ENCODE measurements at places on chromosomes 1 and 21.

DNA sequence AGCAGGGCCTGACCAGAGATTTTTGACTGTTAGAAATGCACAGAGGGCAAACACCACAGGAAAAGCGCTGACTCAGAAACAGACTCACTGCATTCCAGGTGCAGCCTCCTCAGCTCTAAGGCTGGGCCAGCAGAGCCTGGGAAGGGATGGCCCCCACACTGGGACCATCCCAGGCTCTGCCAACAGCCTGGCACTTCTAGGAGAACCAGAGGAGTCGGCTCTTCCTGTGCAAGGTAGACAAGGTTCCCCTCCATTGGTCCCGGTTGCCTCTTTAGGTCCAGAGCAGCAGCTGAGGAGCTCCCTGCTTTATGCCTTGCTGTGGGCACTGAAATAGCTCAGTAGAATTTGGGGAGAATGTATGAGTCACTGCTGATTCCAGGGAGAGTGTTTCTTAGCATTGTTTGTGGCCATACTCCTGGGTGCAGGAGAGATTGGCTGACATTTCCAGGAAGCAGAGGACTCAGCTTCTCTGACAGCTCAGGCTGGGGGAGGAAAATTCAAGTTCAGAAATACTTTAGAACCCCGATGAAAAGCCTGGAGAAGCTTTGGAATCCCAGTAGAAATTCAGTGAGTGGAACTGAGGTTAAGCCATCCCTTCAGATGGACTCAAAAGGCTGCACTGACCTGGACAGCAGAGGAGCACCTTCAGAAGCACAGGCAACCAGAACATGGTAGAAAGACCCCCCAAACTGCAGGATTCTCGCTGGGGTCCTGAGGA, 19.7 kb downstream of the PRAMEF1 start:
- DNase-seq, result no peak

DNA sequence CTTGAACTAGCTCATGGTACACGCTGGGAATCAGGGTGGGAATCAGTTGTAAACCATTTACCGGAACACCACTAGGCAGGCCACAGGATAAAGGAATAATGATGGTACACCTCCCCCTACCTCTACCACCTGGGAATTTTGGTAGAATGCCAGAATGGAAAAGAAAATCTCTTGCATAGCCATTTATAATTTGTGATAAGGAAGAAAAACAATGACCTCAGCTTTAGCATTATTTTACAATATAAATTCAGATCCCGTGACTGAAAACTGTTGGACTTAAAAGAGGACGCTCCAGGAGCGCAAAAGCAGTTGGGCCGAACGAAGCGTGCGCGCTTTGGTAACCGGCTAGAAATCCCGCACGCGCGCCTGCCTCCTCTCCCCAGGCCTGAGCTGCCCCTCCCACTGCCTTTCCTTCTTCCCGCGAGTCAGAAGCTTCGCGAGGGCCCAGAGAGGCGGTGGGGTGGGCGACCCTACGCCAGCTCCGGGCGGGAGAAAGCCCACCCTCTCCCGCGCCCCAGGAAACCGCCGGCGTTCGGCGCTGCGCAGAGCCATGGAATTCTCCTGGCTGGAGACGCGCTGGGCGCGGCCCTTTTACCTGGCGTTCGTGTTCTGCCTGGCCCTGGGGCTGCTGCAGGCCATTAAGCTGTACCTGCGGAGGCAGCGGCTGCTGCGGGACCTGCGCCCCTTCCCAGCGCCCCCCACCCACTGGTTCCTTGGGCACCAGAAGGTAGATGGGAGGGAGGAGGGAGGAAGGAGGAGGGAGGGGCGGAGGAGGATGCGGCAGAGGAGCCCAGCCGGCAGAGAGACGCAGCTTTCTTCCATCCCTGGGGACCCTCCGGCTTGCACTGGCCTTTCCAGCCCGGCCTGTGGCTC, at the start of gene CYP4X1:
Gene CYP4X1 (plus strand): TSS at position 402 of the 873 bp plus-strand sequence. CDS start 149 bp downstream, at position 551.
- DNase-seq, result no peak

GRCh38 chr1:78291418-78291817, 199.4 kb upstream of the PTGFR start:
- no peak for DNase-seq

GRCh38 chr21:30232011-30232410, 16.1 kb upstream of the CLDN8 start:
- DNase-seq, result no peak

- no peak for DNase-seq
These were observed 16.1 kb upstream of the RIMKLA start for GRCh38 chr1:42364542-42364941.

DNA sequence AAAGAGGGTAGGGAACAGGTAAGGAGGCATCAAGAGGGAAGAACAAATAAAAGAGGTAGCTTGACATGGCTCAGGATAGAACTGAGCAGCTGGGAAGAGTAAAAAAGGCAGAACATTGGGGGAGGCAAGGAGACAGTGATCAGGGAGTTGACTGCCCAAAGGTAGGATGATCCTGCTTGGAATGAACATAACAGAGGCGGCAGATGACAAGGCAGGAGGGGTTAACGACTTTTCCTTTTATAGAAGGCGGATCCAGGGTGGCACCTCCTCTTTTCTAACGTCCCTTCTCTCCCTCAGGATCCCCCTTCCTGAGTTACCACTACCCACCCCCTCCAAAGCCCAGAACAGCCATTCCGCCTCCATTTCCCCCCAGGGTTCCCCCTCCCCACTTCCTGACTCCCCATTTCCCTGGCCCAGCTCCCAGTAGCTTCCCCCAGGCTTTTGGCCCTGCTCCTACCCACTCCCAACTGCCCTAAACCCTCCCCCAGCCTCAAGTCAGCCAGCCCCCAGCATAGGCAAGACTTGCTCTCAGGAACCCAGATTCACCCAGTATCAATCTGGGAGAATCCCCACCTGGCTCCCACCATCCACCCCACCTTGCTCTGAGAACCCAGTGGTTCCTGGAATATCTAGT, 769 bp upstream of the ADAMTS4 start:
- DNase-seq, result no peak

GRCh38 chr1:2255420-2256369, 27.6 kb downstream of the SKI start:
- DNase-seq, result no peak

- DNase-seq, result no peak
These were observed 29.7 kb downstream of the HEYL start for GRCh38 chr1:39609618-39610331.

DNA sequence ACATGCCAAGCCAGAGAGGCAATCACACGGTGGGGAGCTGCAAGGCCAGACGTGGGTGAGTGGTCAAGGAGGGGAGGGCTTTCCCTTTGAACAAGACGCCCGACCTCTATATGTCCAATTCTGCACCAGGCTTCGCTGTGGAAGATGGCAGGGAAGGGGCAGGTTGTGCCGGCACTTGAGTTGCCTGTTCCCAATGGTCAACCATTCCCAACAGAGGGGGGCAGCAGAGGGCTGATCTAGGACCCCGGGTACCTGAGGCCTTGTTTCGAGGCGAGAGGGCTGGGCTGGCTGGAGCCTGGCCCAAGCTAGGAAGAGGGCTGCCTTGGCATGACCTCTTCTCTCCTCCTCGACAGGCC, 64.9 kb downstream of the TMEM53 start:
- no peak for DNase-seq

DNA sequence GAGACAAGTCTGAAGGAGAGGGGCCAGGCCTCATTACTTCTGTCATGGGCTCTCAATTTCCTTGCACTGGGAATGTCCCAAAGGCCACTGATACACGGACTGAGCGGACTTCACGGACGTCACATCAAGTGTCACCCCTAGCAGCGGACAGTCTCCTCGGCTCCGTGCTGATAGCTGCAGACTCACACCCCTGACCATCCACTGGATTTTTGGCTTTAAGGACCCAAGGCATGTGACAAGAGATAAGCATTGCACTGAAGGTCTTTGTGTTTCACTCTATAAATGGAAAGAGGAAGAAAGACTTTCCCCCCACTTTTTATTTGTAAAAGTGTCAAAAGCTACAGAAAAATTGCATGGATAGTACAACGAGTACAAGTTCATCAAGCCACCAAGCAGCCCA, 200.4 kb upstream of the FGGY start:
- no peak for DNase-seq

DNA sequence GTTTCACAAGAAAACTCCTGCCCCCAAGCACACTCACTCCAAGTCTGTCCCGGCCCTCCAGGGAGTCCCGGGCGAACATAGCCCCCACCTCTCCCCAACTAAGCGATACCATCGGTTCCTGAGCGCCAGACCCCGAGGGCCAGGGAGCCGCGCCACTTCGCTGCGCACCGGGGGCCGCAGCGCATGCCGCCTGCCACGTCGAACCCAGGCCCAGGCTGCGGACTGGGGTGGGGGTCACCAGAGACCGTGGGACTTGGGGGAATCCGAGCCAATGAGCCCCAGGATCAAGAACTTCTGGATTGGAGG, 801 bp downstream of the RSPO1 start:
- no peak for DNase-seq

- no peak for DNase-seq
These were observed 108.4 kb downstream of the XCL2 start for GRCh38 chr1:168435439-168435838.

- no peak for DNase-seq
These were observed 112.6 kb upstream of the B3GALT2 start for GRCh38 chr1:193299038-193299437.

DNA sequence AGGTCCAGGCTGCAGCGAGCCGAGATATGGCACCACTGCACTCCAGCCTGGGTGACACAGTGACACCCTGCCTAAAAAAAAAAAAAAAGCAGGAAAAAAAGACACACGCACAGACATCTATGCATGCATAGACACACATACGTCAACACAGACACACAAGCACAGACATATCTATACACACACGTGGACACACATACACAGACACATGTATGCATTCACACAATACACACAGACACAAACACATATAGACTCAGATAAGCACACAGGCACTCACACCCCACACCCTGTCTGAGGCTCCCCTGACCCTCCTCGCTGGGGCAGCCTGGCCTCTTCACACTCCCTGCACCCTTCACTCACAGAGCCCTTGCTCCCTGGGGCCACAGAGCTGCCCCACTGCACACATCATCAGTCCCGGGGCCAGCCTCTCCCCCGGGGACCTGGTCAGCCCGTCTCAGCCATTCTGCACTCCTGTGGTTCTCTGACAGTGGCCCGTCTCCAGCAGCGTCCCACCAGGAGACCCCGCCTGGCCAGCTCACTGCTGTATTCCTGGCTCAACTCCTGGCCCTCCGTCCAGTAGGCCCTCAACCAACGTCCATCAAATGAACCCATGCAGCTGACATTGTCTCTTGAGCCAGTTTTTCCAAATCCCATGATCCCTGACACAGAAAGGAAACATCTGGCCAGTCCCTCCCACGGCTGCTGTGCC, 4.6 kb upstream of the PRKCZ start:
- no peak for DNase-seq

DNA sequence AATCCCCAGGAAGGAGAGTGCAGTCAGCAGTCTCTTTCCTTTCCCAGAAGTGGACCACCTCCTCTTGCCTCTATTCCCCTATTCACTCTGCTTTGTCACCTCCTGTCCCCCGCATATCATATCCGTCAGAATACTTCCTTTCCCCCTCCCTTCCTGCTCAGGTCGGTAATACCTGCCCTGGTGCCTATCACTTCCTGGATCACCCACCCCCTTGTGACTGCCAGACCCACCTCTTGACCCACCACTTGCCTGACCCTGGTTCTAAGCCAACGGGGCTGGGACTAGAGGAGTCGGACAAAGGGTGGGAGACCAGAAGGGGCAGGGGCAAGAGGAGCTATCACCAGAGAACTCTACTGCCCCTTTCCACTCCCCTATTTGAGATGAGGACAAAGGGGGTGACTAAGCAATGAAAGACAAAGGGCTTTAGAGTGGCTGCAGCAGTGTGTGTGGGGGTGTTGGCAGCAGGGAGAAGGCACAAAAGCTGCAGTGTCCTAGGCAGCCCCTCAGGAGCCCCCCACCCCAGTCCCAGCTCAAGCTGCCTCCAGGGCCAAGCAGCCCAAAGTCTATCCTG, 1.7 kb upstream of the ADAMTS4 start:
- no peak for DNase-seq

GRCh38 chr1:109787845-109788601, 24.3 kb upstream of the EPS8L3 start:
- DNase-seq, result no peak

GRCh38 chr1:231203259-231204057, 37.6 kb upstream of the GNPAT start:
- DNase-seq, result no peak

- no peak for DNase-seq
These were observed 15.6 kb downstream of the RD3 start for GRCh38 chr1:211476200-211476849.

DNA sequence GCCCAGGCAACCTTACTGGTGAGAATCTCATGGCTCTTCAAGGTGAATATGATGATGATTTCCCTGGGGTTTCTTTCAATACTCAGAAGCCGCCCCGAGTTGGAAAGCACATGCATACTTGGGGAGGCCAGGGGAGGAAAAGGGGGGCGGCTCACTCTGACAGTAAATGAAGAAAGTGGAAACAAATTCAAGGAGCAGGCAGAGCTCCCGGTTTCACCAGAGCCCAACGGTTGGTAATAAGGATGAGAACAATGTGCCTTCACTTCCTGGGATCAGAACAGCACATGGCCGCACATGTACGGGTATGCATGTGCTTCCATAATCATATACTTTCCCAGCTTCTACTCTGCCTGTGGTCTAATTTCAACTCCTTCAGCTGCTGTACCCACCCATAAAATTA, 3.8 kb upstream of the ARHGEF2 start:
- no peak for DNase-seq

DNA sequence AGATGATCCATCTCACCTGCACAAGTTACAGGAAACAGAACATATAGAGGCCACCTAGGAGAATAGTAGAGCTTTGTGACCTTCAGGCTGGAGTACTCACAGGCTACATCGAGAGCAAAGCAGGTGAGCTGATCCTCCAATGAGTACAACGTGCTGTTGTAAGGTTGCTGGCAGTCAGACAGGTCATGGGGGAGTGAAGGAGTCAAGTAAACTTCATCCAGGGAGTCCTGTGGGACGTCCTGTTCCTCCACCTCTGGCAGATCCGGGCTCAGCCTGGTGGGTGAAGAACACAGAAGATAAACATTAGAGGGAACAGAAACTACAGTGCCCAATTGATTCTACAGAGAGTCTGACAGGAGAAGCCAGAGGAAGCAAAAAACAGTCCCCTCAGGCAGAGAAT, 62.5 kb downstream of the PRKAB2 start:
- DNase-seq, result no peak

DNA sequence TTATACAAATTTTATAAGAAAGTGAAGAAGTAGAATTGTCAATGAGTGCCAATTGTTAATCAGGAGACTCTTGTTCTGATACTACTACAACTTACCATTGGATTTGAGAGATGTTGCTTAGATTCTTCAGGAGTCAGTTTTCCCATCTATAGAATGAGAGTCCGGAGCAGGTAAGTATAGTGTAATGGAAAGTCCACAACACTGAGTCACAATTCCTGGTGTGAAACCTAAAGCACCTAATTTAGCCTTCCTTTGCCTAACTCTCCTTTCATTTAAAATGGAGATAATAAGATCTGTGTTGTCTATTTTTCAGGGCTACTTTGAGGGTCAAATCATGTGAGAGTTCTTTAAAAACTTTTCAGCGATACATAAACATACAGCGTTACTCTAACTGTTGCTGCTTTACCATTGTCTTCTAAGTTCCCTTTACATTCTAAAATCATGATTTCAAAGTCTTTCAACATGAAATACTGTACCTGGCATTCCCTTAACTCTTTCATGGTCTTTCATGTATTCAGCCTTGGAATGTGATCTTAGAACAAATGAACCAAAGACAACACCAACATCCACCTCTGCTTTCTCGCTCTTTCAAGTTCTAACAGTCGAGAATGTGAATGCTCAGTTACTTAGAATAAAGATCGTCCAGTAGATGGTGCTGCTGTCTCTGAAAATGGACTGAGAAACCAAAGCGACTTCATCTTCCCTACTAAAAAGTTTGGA, 90.9 kb downstream of the SLC30A10 start:
- DNase-seq, result peak; percentile 11
